Activated CD4-positive, alpha-beta T cell treated with anti-CD3 and anti-CD28 coated beads, Interleukin-2, amount 50 U/mL, for 24 hours (primary cell): ENCODE measurements at places on chromosomes 6 and 20.

GRCh38 chr6:16729183-16729691, 32.0 kb downstream of the ATXN1 start:
- no peak for DNase-seq

DNA sequence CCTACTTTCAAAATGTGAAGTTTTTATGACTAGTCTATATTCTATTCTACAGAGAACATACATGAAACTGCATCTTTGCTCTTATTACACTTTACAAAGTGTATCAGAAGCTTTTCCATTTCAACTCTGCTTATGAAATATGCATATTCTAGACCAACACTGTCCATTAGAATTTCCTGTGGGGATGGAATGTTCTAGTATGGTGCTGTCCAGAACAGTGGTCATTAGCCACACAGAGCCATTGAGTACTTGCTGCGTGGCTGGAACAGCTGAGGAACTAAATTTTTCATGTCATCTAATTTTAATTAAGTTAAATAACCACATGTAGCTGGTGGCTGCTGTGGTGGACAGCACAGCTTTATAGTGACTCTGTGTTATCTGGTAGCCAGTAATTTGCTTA, 105.9 kb upstream of the PDE10A start:
- no peak for DNase-seq

DNA sequence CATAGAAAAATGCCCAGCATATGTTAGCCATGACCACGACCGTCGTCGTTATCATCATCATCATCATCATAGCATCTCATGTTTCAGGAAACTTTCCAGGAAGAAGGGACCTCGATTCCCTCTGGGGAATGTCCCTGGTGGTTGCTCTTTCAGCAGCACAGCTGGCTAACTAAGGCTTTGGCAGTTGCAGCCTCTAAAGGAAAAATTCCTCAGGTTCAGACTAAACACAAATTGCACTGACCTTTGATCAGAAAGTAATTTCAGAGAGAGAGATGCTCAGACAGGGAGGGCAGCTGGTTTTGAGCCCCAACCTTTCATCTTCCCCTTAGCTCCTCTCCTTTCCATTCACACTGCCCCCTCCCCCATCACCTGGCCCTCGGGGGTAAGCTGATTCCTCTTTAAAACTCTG, 5.6 kb upstream of the CFB start:
- no peak for DNase-seq

GRCh38 chr20:58981628-58982364, 740 bp downstream of the NELFCD start:
- DNase-seq = no peak

DNA sequence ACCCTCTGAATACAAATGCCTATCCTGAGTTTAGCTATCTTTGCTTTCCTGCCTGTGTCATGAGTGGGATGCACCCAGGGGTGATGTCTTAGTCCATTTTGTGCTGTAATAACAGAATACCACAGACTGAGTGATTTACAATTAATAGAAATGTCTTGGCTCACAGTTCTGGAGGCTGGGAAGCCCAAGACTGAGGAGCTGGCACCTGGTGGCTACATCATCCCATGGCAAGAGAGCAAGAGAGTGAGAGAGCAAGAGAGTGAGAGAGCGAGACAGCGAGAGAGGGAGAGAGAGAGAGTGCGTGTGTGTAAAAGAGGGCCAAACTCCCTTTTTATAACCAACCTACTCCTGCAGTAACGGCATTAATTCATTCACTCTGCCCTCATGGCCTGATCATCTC, 76.8 kb downstream of the PRDM1 start:
- no peak for DNase-seq

- no peak for DNase-seq
Observed at GRCh38 chr6:142700671-142701312, 244.2 kb downstream of the HIVEP2 start.

DNA sequence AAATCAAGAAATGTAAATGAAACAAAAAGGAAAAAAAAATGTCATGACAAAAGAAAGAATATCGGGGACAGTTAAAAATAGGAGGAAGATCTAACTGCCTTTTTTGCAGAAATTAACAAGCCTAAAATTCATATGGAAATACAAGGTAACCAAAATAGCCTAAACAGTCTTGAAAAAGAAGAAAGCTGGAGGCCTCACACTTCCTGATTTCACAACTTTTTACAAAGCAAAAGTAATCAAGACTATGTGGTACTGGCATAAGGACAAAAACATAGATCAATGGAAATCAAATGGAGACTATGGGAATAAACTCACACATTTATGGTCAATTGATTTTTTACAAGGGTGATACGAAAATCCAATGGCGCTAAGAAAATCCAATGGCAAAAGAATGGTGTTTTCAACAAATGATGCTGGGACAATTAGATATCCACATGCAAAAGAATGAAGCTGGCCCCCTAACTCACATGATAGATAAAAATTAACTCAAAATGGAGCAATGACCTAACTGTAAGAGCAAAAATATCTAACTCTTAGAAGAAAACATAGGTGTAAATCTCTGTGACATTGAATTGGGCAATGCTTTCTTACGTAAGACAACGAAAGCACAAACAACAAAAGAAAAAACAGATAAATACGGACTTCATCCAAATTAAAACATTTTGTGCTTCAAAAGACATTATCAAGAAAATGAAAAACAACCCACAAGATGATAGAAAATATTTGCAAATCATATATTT, 24.5 kb downstream of the MAP3K5 start:
- no peak for DNase-seq

DNA sequence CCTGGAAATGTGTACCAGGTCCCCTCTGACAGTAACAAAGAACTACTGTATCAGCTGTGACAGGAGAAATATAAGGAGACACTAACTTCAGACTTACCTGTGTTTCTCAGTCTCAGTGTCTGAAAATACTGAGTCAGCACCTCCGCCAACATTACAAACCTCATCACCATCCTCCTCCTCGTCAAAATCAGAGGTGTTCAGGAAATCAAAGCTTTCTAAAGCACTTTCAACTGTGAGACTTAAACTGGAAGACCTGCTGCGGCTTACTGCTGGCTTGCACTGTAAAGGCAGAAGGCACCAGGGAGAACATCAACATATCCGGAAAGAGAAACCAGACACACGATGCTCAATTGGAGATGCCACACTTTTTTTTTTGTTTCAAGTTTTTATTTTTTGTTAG, 40.3 kb upstream of the ARMH2 start:
- DNase-seq = no peak

GRCh38 chr6:102115911-102116310, 722.4 kb downstream of the GRIK2 start:
- DNase-seq = no peak

DNA sequence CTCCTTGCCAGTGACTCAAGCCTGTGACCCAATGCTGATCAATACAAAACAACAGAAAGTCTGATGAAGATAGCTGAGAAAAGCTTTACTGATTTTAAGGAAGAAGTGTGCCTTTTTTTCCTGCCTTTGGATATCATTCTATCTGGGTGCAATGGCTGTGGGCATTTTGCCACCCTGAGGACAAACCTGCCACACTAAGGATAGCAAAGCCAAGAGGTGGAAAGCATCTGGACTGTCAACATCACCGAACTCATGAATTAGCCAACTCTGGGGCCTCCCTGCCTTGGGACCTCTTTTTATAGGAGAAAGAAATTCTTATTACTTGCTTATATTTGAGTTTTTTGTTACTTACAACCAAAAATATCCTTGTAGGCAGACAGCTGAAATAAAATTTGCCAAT, 19.9 kb downstream of the RALGAPA2 start:
- DNase-seq = no peak

DNA sequence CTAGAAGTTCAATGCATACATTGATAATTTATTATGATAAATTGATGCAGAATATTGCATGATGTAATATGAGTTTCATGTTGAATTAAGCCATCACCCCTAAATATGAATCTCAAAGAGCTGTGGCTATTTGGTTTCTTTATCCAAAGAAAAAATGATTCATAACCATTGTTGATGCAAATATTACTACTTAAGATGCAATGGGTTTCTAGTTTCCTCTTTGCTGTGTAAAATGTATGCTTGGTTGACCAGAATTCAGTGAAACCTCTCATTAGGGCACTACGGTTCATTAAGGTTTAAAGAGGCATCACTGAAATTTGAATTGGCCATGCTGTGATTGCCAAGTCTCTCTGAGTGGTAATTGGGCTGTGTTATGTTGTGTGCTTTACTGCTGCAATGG, 492.5 kb upstream of the FLRT3 start:
- DNase-seq = no peak

GRCh38 chr6:68990317-68990716, 355.2 kb downstream of the ADGRB3 start:
- no peak for DNase-seq

DNA sequence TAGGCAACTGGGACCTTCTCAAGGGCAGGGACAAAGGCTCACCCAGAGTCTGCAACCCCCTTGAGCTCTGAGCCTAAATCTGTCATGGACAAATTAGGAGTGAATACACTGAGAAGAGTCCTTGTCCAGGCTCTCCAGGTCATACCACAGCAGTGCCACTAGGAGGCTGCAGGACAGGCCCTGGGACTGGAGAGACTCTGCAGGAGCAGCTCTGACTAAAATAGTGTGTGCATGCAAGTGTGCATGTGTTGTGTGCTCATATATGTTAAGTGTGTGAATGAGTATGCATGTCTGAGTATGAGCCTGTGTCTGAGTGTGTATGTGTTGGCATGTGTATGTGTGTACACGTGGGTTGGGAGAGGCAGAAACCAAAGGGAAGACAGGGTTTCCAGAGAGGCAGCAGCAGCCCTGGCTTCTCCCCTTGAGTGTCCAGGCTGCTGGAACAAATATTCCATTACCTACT, 27.1 kb downstream of the MRPL14 start:
- no peak for DNase-seq

- no peak for DNase-seq
Observed at GRCh38 chr20:63411151-63411897, 50.2 kb upstream of the CHRNA4 start.

DNA sequence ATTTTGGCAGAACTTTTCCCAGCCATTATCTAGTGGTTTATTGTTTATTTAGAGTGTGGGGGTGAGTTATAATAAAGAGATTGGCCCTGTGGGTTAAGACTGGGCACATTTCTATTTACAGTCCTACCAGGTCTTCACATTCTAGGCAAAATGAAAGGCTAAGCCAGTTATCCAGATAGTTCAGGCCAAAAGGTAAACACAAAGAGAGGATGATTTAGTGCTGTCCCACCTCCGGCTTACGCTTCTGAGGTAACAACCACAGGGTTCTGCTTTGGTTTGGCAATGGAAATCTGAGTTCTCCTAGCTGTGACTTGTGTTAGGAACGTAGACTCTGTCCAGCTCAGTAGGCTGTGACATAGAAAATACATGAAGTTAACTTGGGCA, 50.3 kb upstream of the PTPRK start:
- DNase-seq = no peak

GRCh38 chr6:119902681-119903080, 553.1 kb upstream of the MAN1A1 start:
- DNase-seq = no peak

DNA sequence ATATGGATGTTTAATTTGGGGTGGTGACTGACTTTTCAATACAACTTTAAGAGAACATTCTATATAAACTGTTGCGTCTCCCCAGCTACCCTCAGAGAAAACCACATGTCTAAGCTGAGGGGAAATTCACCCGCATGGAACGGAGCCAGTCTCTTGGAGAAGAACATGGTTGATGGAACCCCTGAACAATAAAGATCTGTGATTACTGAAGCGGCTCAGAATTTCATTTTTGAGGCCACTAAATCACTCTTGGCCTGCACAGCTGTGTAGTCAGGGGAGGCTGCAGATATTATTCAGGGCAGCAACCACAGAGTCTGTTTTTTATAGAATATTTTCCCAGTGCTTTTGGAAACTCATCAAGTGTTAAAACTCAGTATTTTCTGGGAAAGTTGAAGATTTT, 73.8 kb downstream of the EYA4 start:
- no peak for DNase-seq

DNA sequence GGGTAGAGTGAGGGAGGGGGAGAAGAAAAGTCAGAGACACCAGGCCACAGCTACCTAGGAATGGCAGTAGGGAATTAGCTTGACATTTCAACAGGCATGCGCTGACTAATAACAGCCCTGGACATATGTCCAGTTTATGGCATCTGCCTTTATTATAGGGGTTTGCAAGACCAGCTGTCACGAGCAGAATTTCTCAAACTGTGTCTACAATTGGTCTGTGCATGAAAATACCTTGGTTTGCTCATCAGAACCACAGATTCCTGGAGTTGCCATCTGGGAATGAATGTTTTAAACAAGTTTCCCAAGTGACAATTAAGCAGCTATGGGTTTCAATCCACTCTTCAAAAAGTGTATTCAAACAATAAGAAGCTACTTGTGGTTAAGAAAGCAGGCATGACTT, 110.3 kb upstream of the ENPP5 start:
- DNase-seq = no peak

- DNase-seq = no peak
Observed at GRCh38 chr20:24458436-24458835, 11.0 kb upstream of the SYNDIG1 start.

DNA sequence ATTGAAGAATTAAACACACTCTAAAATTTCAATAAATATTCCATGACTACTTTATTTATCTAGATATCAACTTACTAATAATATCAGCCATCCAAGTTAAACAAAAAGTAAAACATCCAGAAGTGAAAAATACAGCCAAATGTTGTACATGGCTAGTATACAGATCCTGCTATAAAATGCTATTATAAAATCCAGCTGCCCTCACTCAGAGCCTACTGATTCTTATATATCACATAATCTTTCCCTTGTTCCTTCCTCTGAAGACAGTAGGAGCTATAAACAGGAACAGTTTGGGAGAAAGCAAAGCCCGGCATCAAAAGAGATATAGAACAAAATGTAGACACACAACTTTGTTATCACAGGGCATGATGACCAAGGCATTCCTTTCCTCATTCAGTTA, 212.9 kb downstream of the PLCB4 start:
- no peak for DNase-seq

DNA sequence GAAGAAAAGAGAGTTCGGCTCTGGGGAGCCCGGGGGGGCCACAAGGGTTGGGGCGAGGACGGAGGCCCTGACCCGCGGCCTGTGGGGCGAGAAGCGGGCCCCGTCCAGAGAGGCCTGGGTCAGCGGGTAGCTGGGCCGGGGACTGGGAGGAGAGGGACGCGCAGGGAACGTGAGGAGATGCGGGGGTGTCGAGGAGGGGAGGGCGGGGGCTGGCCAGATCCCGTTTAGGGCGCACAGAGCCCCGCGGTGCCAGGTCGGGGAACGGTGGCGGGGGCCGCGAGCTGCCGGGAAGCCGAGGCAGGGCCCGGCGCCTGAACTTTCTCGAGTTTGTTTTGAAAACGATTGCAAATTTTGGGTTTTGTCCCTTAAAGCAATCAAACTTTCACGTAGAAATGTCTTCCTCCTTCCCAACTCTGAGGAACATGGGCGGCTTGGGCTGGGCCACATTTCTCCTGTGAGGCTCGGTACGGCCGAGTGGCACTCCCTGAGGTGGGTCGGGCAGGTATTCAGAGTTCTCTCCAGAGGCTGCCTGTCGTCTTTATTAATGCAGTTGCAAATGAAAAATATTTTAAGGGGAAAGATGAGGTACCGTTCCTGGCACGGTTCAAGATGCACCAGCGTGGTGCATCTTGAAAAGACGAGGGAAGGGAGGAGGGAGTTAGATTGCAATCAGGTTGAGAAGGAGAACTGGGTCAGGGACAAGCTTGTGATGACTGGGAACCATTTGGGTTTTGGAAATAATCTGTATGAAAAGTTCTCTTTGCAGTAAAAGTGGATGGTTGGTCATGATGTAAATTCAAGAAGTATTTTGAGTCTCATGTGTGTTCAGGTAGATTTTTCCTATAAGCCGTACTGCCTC, 972 bp downstream of the RNF8 start:
- peak; percentile 0 for DNase-seq

- no peak for DNase-seq
Observed at GRCh38 chr6:53857318-53858094, 62.7 kb downstream of the LRRC1 start.
